ENCODE measurements at places on chromosomes 7 and 10. TPM values are rescaled to one million over a fixed set of nuclear protein-coding genes. Genes with fewer than 3 reads are reported as not detected.

DNA sequence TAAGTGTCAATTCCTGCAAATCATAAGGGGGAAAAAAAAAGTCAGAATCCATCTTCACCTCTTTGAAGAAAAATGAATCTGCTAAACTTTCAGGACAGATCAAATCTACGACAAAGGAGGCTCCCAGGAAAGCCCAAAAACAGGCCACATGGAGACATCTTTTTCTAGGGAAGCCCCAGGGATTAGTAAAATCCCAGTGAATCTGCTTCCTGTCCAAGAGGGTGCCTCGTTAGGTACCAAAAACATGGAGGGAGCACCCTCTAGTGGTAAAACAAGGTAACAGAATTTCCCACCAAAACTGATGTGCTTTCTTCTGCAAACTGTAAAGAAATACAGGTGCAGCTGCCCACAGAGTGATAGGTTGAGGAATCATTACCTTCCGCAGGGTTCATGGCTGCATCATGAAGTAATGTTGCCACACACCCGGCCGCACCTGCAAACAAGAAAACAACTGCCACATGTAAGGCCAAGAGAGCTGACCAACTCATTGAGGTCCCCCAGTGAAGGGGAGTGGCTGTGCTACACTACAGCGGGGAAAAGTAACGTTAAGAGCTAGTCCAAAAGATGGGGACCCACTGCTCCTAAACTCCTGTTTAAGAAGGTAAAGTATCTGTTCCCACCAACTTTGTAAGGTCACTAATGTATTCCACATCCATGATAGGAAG lies 7.9 kb downstream of the SLC25A28 start:
- H3K4me3 ChIP-seq: no peak overlapping the region
- peaks cover 17% of the 10 kb centered on the region for H3K4me1 ChIP-seq
- peaks cover 13% of the 10 kb centered on the region for H3K36me3 ChIP-seq
- no peak overlapping the region for H3K27ac ChIP-seq

DNA sequence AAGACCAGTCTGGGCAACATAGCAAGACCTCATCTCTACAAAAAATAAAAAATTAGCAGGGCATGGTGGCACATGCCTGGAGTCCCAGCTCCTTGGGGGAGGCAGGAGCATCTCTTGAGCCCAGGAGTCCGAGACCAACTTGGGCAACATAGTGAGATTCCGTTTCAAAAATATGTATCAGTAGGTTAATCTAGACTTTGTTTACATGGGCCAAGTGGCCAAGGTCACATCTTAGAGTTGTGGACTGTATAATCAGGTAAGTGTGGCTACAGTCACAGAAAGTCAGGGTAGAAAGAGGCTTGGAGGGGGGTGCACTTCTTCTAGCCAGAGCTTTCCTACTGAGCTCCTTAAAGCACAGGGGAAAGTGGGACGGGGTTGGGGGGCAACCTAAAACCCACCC lies 174.4 kb downstream of the CUX1 start:
- H3K4me1 ChIP-seq: no peaks in the 10 kb centered on the region
- no peak overlapping the region for H3K27ac ChIP-seq
- no peak for DNase-seq
- peaks cover 13% of the 10 kb centered on the region for H3K27me3 ChIP-seq

- H3K27ac ChIP-seq: peak overlapping the region; percentile 98
- no peak overlapping the region for H3K4me3 ChIP-seq
- peaks cover 55% of the 10 kb centered on the region for H3K4me1 ChIP-seq
- H3K27me3 ChIP-seq: no peaks in the 10 kb centered on the region
- no peak for DNase-seq
- H3K36me3 ChIP-seq: peaks cover 21% of the 10 kb centered on the region
Measured at GRCh38 chr10:132320654-132321469, 11.1 kb upstream of the LRRC27 start.

DNA sequence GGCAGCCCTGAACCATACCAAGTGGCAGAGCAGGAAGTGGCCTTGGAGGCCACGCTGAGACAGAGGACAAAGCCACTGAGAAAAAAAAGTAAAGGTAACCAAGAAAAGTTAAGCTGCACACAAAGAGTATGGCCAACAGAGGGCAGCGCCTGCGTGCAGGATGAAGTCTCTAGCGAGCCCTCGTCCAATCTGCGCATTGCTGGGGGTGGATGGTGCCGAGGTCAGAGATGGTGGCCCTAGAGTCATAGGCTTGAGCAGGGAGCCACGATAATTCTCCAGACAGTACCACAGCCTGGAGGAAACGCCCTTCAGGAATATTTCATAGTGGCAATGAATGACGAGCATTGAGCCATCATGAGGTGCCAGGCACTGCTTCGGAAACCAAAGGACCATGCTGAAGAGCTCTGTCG lies 9.7 kb downstream of the ATP6V0E2 start:
- peak; percentile 24 for DNase-seq
- H3K4me1 ChIP-seq: no peaks in the 10 kb centered on the region
- no peak overlapping the region for H3K27ac ChIP-seq

DNA sequence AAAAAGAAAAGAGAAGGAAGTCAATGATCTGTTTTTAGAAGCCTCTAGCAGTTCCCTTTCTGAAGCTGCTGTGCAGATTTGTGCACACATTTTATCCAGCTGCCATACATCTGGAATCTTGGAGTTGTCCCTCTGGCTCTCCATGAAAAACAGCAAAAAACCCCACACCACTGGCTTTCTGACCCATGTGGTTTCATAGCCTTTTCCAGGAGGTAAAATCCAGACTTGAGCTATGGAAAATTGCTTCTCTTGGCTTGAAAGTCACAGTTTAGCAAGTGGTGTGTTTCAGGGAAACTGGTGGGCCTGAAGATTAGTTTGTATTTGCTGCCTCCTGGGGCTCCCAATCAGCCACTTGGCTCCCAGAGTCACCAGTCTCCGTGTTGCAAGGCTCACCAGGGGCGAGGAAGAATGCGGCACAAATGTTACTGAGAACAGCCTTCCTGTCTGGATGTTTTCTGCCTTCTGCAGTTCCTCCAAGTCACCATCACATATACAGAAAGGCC lies 50.1 kb upstream of the ADRB1 start:
- no peak overlapping the region for H3K4me3 ChIP-seq
- H3K27me3 ChIP-seq: peaks cover 27% of the 10 kb centered on the region
- H3K36me3 ChIP-seq: no peaks in the 10 kb centered on the region
- H3K4me1 ChIP-seq: peaks cover 16% of the 10 kb centered on the region
- DNase-seq: no peak

- peaks cover 45% of the 10 kb centered on the region for H3K4me1 ChIP-seq
- DNase-seq: no peak
- no peaks in the 10 kb centered on the region for H3K27me3 ChIP-seq
- H3K27ac ChIP-seq: peak overlapping the region; percentile 97
- peak overlapping the region; percentile 99 for H3K4me3 ChIP-seq
Measured at GRCh38 chr7:87877366-87878040, 1.2 kb downstream of the DBF4 start.

DNA sequence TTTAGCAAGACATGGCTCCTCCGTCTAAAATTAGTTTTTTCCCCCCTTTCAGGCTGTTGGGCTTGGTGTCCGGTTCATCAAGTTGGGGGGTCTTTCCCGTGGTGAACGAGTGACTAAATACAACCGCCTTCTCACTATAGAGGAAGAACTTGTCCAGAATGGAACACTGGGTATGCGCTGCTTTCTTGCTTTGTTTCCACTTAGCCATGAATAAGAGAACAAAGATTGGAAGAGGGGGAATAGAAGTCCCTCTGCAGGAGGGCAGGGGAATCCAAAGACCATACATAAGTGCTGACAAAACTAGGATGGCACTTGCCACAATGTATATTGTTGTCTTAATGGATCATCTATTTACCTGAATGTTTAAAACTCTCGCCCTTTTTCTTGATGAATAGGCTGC lies 30.5 kb downstream of the ENO4 start:
- H3K4me1 ChIP-seq: no peaks in the 10 kb centered on the region
- H3K4me3 ChIP-seq: no peak overlapping the region
- no peaks in the 10 kb centered on the region for H3K36me3 ChIP-seq
- peaks cover 5% of the 10 kb centered on the region for H3K27me3 ChIP-seq

- peaks cover 14% of the 10 kb centered on the region for H3K4me1 ChIP-seq
- H3K4me3 ChIP-seq: no peak overlapping the region
- H3K27ac ChIP-seq: peak overlapping the region; percentile 7
- H3K27me3 ChIP-seq: no peaks in the 10 kb centered on the region
- DNase-seq: no peak
- peaks cover under 1% of the 10 kb centered on the region for H3K36me3 ChIP-seq
Measured at GRCh38 chr10:102492983-102493382, 9.5 kb downstream of the ACTR1A start.

DNA sequence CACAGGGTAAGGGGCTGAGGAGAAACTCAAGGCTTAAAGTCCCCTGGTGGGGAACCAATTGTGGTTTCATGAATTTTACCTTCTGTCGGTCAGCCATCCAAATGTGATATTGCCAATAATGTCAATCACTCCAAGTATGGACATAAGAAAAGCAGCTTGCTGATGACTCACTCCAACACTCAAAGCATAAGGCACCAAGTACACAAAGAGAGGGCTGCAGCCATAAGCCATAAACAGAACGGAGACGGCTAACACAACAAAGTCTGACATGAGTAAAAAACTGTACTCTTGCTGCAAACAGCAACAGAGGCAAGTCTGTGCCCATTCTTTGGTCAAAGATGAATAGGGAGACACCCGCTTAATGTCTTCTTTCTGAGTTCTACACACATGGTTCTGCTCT lies 24.2 kb downstream of the IFIT5 start:
- H3K27me3 ChIP-seq: peaks cover 12% of the 10 kb centered on the region
- H3K4me3 ChIP-seq: no peak overlapping the region

- no peak for DNase-seq
- H3K27me3 ChIP-seq: no peaks in the 10 kb centered on the region
Measured at GRCh38 chr10:110569122-110569521, 1.6 kb downstream of the SMC3 start.

DNA sequence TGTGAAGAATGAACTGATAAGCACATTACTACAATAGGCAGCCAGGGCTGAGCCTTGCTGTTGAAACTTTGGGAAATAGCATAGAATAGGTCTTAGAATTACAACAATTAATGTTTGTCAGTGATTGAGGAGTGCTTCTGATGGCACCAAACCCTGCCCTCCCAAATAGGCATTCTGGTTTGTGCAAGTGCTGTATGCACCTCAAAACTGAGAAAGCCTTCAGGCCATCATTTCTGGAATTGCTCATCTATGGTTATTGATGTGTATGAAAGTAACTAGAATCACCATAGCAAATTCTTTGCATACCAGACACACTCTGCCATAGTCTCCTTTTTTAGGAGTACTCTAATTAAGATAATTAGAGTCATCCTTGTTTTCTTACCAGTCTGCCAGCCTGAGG lies 585.0 kb upstream of the MBL2 start:
- no peak overlapping the region for H3K27ac ChIP-seq
- no peak overlapping the region for H3K4me3 ChIP-seq
- H3K4me1 ChIP-seq: no peaks in the 10 kb centered on the region
- no peaks in the 10 kb centered on the region for H3K27me3 ChIP-seq
- no peak for DNase-seq

DNA sequence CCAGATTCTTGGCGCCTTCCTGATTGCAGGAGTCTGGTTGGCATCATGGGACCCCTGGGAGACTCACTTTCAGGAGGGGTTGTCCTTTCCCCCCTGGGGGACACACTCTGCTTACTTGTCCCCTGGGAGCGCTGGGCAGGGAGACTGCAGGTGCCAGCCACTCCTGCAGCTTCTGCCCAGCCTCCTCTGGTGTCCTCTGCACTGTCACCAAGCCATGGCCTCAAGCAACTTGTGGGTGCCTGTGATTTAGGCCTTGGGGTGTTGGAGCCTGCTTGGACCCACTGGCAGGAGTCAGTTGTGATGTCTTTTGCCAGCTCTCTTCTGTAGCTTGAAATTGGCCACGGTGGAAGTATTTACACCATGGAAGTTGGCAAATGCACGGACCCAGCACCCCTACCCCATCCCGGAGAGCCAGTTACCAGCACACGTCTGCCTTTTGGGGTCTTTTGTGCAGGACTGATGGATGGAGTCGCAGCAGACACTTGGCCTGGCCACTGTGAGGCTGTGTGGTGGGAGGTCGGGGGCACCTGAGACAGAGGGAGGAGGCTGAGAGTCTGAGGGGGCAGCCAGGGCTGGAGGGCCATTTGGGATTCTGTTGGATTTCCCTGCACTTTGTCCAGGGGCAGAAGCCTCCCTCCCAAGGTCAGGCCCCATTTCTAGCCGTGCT lies 104.7 kb downstream of the LHPP start:
- no peaks in the 10 kb centered on the region for H3K4me1 ChIP-seq
- H3K27me3 ChIP-seq: peaks cover 25% of the 10 kb centered on the region
- no peak for DNase-seq

- no peak overlapping the region for H3K27ac ChIP-seq
- no peak for DNase-seq
- peaks cover 5% of the 10 kb centered on the region for H3K27me3 ChIP-seq
Measured at GRCh38 chr10:22850541-22850940, 77.3 kb upstream of the ARMC3 start.

GRCh38 chr10:43209651-43210141 lies 57.2 kb downstream of the RASGEF1A start:
- peaks cover 11% of the 10 kb centered on the region for H3K27me3 ChIP-seq
- H3K36me3 ChIP-seq: no peaks in the 10 kb centered on the region
- DNase-seq: no peak
- H3K4me3 ChIP-seq: no peak overlapping the region
- no peak overlapping the region for H3K27ac ChIP-seq
- peaks cover 6% of the 10 kb centered on the region for H3K4me1 ChIP-seq

- H3K36me3 ChIP-seq: no peaks in the 10 kb centered on the region
- DNase-seq: no peak
- H3K4me1 ChIP-seq: 0 out of 2 replicates have a peak, but pooled peaks cover 6% of the 10 kb centered on the region
Measured at GRCh38 chr7:135102372-135102771, 45.5 kb upstream of the TMEM140 start.

GRCh38 chr10:100328198-100328597 lies 1.8 kb downstream of the PKD2L1 start:
- no peak overlapping the region for H3K27ac ChIP-seq
- H3K27me3 ChIP-seq: peaks cover 50% of the 10 kb centered on the region
- H3K36me3 ChIP-seq: no peaks in the 10 kb centered on the region
- no peak overlapping the region for H3K4me3 ChIP-seq
- DNase-seq: no peak

The IFIT1B gene
- not detected for total RNA-seq

The ITPRID1 gene
- not detected for total RNA-seq

The CPED1 gene
- total RNA-seq: 75.5 TPM

The ELMO1 gene
- not detected for total RNA-seq

The LUC7L2 gene
- 57.6 TPM for total RNA-seq

The ZNF804B gene
- total RNA-seq: not detected

The ACSL5 gene
- 5.5 TPM for total RNA-seq

The PPP1R17 gene
- total RNA-seq: not detected

The NME8 gene
- total RNA-seq: not detected

The FOXP2 gene
- 0.10 TPM for total RNA-seq

The FAM241B gene
- 0.34 TPM for total RNA-seq

The COMTD1 gene
- total RNA-seq: 11.8 TPM

The HOXA9 gene
- 39.9 TPM for total RNA-seq
